Activated CD8-positive, alpha-beta memory T cell treated with anti-CD3 and anti-CD28 coated beads for 48 hours (primary cell): ENCODE measurements at places on chromosomes 1 and 21.

DNA sequence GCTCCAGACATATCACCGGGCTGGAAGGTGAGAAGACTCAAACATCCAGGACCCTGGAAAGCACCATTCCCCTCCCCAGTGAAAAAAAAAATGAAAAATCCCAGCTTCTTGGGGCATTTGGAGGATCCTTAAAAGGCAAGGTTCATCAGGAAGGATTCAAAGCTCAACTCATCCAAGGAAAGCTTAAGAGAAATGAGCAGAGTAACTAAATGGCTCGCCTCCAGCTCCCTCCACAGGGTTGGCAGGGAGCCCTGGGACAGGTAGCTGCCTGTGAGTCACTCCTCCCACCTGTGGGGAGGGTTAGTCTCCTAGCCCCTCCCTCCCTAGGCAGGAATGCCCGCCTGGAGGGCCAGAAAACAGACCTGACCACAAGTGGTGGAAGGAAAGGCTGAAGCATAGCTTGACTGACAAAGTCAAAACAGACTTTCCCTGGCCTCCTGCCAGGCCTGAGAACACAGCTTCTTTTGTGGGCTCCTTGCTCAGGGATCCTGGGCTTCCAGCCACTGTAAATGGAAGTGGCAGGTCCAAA, 712 bp upstream of the LAMB3 start:
- DNase-seq = peak; percentile 27

DNA sequence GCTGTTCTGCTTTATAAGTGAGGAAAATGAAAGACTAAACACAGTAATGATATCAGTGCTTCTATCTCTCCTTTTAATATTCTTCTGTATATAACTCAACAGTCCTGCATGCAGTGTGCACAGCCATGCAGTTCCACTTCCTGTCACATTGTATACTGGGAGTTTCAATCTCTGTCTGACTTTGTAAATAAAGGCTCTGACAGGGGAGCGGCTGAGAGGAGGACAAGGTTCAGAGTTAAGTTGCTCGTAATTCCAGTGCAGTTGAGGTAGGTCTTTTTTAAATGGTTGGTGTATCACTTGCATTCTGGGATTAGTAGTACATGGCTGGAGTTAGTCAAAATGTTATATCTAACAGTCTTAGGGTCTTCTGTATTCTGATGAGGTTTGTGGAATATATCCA, 264.5 kb downstream of the OLFM3 start:
- no peak for DNase-seq

DNA sequence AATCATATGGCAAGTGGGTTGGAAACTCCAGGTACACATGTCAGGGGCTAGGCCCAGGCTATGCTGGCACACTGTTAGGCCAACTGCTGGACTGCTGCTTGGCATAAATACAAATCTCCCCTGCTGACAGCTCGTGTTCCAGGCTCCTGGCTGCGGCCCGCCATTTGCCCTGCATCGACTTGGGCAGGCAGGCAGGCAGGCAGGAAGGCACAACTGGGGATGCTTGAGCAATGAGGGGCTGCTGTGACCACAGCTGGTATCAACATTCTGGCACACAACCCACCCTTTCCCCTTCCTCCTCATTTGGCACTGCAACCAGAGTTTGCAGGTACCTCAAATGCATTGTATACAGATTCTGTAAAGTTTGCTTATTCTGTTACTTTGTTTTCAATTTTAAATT, 53.2 kb downstream of the SAMSN1 start:
- DNase-seq = no peak

DNA sequence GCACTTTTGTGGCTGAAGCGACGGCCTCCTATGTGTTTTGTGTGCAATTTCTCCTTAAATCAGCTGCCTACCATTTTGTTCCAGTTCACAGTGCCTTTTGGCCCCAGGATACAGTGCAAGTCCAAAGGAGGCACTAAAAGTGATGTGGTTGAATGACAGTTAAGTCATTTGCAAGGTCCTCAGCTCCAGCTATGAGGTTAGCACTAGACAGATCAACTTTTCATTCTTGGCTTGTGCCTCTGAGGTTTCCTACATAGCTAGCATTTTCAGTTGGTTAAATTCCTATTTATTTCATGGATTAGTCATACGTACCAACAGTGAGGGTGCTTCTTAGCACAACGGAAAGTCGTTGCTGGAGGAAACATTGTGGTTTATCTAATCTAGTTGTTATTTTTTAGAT, 59.3 kb upstream of the NTPCR start:
- DNase-seq = no peak

DNA sequence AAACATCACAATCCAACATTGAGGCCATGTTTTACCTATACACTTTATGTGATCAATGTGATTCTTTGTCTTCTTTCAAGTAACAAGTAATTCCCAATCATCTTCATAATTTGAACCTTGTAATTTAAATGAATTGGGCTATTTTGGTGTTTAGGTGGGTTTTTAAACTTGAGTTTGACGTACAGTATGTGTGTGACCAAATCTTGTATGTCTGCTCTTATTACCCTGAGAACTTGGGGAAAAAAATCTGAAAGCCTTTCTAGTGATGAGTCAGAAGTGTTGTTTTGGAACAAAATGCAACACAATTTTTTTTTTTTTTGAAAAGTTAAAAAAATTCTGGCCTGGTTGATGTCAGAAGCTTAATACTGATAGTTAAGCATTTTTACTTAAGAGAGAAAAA, 68.5 kb downstream of the HHAT start:
- no peak for DNase-seq

DNA sequence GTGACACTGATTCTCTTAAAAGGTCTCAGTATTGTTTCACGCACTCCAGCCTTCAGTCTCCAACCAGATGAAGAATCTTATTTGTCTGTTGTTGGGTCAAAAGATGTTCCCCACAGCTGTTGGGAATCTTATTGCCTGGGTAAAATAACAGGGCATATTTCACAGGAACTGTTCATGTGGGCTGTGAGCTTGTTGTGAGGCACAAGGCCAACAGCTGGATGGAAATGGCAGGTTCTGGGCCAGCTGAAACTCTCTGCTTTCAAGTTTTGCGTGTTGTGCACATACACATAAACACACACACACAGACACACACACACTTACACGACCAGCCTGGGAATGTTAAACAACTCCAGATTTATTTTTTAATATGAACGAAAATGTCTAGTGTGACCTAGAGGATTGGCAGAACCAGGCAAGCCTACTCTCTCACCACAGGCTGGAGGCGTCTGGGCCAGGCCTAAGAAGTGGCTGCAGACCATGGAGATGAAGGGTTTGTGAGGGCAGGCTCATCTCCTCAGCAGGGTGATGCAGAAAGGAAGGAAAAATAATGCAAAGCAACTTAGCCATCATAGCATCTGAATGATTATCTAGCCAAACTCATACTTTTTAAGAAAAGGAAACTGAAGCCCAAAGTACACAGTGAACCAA, 357.0 kb downstream of the TTLL7 start:
- no peak for DNase-seq

DNA sequence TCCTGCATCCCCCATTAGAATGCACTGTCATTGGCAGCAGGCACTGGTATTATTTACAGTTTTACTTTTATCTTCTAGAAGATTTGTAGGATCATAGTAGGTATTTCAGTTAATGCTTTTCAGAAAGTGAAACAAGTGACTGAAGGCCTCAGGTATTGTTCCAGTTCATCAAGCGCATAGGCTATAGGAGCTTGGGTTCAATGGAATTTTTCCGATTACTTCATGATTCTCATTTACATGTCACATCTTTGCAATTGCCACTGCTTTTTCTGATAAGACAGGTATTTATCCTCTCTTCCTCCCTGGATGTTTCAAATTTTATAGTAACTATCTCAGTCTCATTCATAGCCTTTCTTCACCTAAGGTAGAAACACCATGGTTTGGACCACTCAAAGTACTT, 161.3 kb downstream of the NTPCR start:
- DNase-seq = no peak

- no peak for DNase-seq
Measured at GRCh38 chr1:207911856-207912760, 1.2 kb upstream of the CD34 start.

- no peak for DNase-seq
Measured at GRCh38 chr1:18548643-18549042, 67.9 kb downstream of the KLHDC7A start.

DNA sequence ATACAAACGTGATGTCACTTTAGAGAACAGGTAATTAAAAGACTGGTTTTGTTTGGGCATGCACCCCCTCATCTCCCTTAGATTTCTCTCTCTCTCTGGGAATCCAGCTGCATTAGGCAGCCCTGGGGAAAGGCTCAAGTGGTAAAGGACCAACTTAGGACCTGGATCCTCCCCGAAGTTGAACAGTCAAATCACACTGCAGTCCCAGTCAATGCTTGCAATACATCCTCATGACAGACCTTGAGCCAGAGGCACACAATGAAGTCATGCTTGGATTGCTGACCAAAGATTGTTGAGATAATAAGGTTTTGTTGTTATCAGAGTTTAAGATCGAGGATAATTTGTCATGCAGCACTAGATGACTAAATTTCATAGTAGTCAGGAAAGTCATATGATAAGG, 1285.8 kb upstream of the NCAM2 start:
- DNase-seq = no peak

GRCh38 chr1:221228594-221228993, 349.4 kb downstream of the HLX start:
- no peak for DNase-seq

GRCh38 chr1:1629430-1630190, 2.4 kb upstream of the MMP23B start:
- peak; percentile 33 for DNase-seq

GRCh38 chr21:26441149-26441548, 131.9 kb downstream of the CYYR1 start:
- DNase-seq = no peak

- no peak for DNase-seq
Measured at GRCh38 chr1:84223751-84224432, 77.6 kb upstream of the SAMD13 start.

GRCh38 chr1:91759076-91759475, 126.9 kb downstream of the TGFBR3 start:
- DNase-seq = no peak

DNA sequence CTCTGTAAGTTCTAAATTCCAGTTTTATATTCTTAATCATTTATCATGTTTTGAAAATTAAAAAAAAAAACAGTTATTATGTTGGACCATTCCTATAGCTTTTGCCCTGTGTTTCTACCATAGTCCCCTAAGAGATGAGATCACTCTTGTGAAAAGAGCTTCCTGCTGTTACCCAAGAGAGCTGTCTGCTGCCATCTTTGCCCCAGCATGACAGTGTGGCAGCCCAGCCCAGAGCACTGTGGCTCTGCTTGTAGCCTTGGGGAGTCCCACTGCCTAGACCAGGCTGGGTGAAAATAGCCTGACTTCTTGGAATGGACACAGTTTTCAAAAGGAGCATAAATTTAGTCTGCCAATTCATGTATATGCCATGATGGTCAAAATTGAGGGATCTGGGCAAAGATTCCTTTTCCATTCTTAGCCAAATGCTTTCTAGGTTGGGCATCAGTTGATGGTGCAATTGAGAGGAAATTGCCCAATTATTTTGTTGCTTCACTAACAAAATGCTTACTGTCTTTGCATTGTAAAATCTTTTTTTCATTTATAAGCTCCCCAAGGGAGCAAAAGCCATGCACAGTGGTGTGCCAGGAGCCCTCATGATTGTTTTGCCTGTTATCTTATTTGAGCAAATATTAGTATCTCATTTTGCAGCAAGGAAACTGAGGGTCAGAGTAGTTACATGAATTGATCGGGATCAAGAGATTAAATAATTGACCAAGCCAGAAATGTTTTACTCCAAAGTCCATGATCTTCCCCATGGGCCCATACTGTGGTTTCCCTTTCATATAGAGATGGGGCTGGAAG, 72.8 kb downstream of the ETS2 start:
- DNase-seq = no peak

DNA sequence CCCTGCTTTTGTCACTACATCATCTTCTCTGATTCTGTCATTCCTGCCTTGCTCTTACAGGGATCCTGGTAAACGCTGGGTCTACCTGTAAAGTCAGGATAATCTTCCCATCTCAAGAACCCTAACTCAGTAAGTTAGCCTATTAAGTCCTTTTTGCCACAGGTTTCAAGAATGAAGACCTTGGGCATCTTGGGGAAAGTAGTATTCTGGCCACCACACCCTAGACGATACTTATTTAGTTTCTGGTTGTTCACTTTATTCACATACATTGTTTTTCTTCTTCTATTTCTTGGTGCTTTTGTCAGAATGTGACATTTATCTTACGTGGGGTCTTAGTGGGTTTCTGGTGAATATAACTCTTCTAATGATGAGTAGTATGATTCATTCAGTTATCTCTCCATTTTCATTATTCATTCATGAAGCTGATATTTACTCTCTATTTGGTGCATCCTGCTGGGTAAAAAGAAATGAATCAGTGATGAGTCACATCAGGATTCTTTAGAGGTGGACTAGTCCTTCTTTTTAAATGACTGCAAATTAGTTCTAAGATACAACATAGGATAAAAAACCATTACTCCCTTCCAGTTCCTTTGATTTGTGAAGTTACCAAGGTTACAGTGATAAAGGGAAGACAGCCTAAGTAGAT, 514.4 kb upstream of the B3GALT2 start:
- no peak for DNase-seq

DNA sequence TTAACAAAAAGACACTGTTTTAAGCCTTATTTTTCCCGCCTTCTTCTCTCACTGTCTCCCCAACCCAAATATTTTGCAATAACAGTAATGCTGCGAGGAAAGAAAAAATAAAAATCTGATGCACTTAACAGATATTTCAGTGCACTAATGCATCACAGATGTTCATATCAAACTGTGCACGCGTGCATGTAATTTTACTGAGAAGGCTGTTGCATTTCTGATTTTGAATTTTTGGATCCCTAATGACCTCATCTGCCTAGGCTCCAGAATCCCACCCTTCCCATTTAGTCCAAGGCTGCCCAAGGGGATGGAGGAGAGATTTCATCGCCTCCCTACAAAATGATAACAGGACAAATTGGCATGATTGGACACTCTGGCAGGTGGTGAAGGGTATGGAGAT, 5.5 kb downstream of the TRABD2B start:
- no peak for DNase-seq

DNA sequence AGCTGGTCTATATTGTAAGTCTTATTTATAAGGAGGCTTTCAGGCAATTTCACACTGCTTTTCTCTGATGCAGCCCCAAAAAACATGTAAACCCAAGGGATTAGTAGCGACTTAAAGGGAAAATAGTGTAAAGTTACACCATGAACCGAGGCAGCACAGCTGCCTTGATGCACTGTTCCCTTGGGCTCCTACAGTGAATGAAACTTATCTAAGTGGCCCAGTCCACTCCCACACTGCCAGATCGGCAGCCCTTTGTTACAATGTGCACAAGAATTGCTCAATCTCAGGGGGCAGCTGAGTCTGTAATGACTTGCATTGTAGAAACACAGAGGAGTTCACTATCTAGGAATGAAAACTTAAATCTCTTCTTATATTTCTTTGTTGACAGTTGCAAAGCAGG, 120.8 kb upstream of the ADGRL2 start:
- no peak for DNase-seq

- no peak for DNase-seq
Measured at GRCh38 chr1:216793303-216793702, 70.1 kb upstream of the ESRRG start.

GRCh38 chr1:220691053-220691684, 1.0 kb downstream of the C1orf115 start:
- DNase-seq = no peak

DNA sequence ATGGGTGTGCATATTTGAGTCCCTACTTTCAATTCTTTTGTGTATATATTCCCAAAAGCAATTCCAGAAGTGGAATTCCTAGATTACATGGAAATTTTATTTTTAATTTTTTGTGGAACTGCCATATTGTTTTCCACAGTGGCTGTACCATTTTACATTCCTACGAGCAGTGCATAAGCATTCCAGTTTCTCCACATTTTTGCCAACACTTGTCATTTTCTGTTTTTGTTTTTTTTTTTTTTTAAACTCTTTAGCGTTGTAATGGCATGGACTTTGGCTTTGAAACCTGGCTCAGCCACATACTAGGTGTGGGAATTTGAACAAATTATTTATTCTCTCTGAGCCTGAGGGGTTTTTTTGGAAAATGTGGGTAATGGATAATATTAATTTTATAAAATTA, 214.5 kb upstream of the UBE2U start:
- DNase-seq = no peak
